ENCODE measurements at places on chromosomes 7 and 10. TPM values are rescaled to one million over a fixed set of nuclear protein-coding genes. Genes with fewer than 3 reads are reported as not detected.
A peak's percentile ranks its signal among the peaks of the same experiment; 100 is the strongest.

DNA sequence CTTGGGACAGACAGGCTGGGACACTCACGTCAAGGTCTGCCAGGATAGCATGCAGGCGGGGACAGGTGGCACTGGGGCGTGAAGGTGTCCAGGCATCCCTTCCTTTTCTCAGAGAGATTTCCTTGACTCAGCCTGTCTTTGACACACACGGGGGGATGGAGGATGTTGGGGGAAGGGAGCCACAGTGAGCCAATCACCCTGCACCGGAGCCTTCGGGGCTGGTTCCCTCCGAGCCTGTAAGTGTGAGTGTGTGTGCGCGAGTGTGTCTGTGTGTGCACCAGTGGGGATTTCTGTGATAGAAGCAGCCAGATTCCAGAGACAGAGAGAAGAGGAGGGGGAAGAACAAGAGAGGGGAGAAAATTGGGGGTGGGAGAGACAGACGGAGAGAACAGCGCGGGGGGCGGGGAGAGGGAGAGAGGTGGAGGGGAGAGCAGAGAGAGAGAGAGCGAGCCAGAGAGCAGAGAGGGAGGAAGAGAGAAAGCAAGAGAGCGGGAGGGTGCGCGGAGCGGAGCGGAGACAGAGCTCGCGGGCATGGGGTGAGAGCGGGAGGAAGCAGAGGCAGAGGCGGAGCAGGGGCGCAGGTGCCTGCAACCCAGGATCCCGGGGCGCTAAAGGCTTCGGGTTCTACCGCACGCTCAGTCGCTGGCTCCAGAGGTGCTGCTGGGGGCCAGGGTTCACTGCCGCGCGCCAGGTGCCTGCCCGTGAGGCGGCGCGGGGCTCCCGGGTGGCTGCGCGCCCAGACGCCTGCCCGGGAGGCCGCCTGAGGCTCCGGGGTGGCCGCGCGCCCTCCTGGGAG lies 466 bp upstream of the GPR26 start:
- DNase-seq = no peak
- H3K4me1 ChIP-seq = no peaks in the 10 kb centered on the region
- H3K36me3 ChIP-seq = no peaks in the 10 kb centered on the region

GRCh38 chr10:59808896-59809643 lies 55.8 kb upstream of the MRLN start:
- no peak overlapping the region for H3K4me3 ChIP-seq
- no peak overlapping the region for H3K27ac ChIP-seq
- H3K4me1 ChIP-seq = no peaks in the 10 kb centered on the region
- DNase-seq = peak; percentile 81
- no peaks in the 10 kb centered on the region for H3K36me3 ChIP-seq

RBP3 gene
- 1.1 TPM for polyA plus RNA-seq

NPSR1 gene
- not detected for polyA plus RNA-seq

GRCh38 chr10:21989453-21990154 lies 13.9 kb downstream of the DNAJC1 start:
- DNase-seq = peak; percentile 70
- no peaks in the 10 kb centered on the region for H3K36me3 ChIP-seq
- no peak overlapping the region for H3K4me3 ChIP-seq
- H3K4me1 ChIP-seq = no peaks in the 10 kb centered on the region
- no peaks in the 10 kb centered on the region for H3K27me3 ChIP-seq

GRCh38 chr7:37365405-37365804 lies 83.3 kb downstream of the ELMO1 start:
- H3K4me1 ChIP-seq = peaks cover 19% of the 10 kb centered on the region
- DNase-seq = no peak

- H3K36me3 ChIP-seq = no peaks in the 10 kb centered on the region
- H3K4me1 ChIP-seq = peaks cover 30% of the 10 kb centered on the region
- peak overlapping the region; percentile 97 for H3K27ac ChIP-seq
- no peaks in the 10 kb centered on the region for H3K27me3 ChIP-seq
- peak overlapping the region; percentile 64 for H3K4me3 ChIP-seq
- peak; percentile 64 for DNase-seq
Observed at GRCh38 chr7:143901332-143901667, 676 bp downstream of the TCAF1 start.

MALRD1 gene
- polyA plus RNA-seq = 12.6 TPM
